ENCODE measurements at places on chromosomes 11 and 22. TPM values are rescaled to one million over a fixed set of nuclear protein-coding genes. Genes with fewer than 3 reads are reported as not detected.

SYCE3 gene
- total RNA-seq, result not detected

OR8A1 gene
- not detected for total RNA-seq

MIOX gene
- total RNA-seq, result not detected

IFITM10 gene
- 0.92 TPM for total RNA-seq

ESAM gene
- 43.1 TPM for total RNA-seq

TPST2 gene
- 29.1 TPM for total RNA-seq

Measured in Right ventricle myocardium inferior (tissue), 1 donor.